ENCODE measurements at places on chromosomes 5 and 9.

GRCh38 chr9:89473762-89474469 is 24.0 kb downstream of the SEMA4D start:
- no peak for DNase-seq

DNA sequence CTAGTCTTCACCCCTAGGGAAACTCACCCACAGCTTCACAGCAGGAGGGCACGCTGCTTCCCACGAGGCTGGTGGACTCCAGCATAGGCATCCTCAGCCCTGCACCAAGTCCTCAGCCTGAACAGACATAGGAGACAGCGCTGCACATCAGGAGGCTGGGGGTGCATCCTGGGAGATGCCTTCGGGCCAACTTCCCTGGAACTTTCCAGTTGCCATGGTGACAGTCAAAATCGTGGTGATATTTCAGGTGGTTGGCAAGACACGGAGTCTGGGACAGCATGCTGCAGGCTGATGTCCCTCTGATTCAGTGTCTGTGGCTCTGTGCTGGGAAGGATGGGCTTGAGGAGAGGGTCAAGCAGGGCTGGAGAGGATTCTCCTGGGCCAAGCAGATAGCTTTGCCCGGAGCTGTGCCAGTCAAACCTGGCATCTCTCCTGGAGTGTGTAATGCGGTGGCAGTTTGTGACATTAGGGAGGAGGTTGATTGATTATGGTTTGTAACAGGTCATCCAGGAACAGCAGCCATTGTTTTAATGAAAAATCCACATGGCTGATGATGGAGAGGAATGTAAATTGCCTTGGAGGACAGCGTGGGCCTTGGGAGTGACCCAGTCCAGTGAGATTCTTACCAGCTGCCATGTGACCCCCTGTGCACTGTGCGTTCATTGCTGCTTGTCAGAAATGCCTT is 35.6 kb upstream of the SEMA4D start:
- DNase-seq = no peak

GRCh38 chr5:136666970-136667620 is 301.8 kb upstream of the TRPC7 start:
- no peak for DNase-seq

- DNase-seq = no peak
Observed at GRCh38 chr5:107542428-107542827, 128.3 kb downstream of the EFNA5 start.

- DNase-seq = no peak
Observed at GRCh38 chr5:177249761-177250537, 53.6 kb downstream of the RAB24 start.

DNA sequence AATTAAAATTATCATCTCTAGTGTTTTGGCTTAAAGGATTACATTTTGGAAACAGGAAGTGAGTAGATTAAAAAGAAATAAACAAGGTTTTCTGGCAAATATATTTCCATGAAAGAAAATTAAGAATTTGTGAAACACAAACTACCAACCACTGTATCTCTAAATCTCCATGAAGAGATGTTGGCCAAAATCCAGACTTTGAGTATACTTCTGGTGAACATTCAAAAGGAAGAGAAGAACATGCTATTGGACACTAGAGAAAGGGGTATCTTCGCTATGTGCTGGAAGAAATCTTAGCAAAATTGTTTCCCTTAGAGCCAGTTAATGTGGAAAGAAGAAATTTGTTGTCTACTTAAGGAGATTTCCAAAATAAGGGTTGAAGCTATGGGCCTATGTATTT is 710.4 kb upstream of the CTNND2 start:
- DNase-seq = no peak

- DNase-seq = no peak
Observed at GRCh38 chr5:168464214-168464613, 22.1 kb upstream of the RARS1 start.

- no peak for DNase-seq
Observed at GRCh38 chr5:103122242-103122641, 2.1 kb downstream of the PPIP5K2 start.

- DNase-seq = no peak
Observed at GRCh38 chr5:123086376-123087055, 2.5 kb upstream of the PRDM6 start.

GRCh38 chr9:114777821-114778609 is 27.8 kb downstream of the TNFSF15 start:
- DNase-seq = no peak

GRCh38 chr9:95505717-95506427 is 10.9 kb downstream of the PTCH1 start:
- no peak for DNase-seq

DNA sequence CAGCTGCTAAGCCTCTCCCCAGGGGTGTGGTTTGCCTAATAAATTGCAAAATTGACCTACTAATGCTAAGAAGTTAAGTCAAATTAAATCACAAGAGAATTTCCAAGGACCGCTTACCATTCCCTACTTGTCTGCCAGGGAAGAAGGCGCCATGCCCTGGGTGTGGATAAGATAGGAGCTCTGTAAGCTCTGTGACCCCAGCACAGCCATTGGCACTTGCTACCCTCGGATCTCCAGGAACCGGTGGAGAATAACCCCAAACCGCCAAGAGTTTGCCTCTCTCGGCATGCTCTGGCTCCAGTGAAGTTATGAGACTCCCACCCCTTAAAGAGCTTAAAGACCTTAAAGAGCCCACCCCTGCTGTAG is 58.9 kb downstream of the NEURL1B start:
- no peak for DNase-seq

- no peak for DNase-seq
Observed at GRCh38 chr9:133818444-133818843, 80.3 kb upstream of the SARDH start.

DNA sequence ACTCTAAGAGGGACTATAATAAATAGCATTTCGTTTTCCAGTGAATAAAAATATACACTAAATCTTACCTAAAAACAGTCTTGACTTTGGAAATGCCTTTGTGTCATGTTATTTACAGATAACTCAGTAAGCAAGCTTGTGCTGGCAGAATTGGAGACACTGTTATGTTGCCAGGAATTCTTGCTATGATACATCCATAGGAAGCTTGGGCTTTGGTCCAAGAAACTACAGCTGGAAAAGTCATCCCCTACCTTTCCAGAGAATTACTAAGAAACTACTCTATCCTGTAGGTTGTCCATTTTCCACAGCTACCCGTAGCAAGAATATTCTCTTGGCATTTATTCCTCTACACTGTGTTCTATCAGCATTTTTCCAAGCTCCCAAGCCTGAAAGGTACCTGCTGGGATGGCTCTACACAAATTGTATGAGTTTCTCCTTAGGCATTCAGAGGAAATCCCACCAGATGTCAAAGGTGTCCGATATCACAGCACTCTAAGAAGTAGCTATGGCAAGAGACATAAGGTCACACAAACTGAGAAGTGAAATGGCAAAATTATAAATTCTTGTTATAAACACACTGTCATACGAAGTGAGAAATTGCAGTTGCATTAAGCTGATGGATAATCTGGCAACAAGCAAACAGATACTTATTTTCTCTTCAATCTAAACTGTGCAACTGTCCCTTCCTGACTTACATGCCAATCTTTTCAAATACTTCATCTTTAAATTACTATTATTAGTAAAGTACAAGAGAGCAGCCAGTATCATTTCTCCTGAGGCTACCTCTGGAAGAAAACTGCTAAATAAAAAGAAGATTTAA is 68.5 kb downstream of the MCTP1 start:
- no peak for DNase-seq

- no peak for DNase-seq
Observed at GRCh38 chr5:15366676-15367391, 133.1 kb upstream of the FBXL7 start.

- DNase-seq = no peak
Observed at GRCh38 chr5:177023303-177023664, 788 bp downstream of the ZNF346 start.

DNA sequence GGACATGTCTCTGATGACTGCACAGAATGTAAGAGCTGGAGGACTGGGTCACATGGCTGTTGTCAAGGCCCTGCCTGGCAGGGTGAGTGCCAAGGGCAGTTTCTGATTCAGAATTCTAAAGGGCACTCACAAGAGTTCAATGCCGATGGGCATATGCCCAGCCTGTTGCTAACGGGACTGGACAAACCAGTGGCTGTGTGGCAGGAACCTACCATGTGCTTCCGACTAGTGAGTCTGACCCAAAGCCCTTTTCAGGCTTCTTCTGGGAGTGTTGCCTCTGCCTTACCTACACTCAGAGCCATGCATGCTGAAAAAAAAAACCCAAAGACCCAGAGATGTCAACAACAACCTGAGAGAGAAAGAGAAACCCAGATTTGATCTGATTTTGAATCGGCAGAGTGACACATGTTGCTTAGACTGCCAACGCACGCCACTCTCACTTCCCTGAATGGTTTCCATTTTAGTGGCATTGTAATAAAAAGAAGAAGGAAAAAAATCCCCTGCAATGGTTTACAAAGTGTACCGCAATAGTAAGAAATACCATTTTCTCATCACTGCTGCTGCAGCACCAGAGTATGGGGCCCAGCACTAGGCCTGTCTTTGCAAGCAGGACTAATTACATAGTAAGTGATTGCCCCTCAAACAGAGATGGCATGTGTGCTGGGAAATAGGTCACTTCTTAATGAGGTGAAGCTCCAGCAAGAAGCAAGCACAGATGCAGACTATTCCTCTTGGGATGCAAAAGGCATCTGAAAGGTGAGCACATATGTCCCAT is 194.3 kb downstream of the PALM2AKAP2 start:
- DNase-seq = peak; percentile 93

DNA sequence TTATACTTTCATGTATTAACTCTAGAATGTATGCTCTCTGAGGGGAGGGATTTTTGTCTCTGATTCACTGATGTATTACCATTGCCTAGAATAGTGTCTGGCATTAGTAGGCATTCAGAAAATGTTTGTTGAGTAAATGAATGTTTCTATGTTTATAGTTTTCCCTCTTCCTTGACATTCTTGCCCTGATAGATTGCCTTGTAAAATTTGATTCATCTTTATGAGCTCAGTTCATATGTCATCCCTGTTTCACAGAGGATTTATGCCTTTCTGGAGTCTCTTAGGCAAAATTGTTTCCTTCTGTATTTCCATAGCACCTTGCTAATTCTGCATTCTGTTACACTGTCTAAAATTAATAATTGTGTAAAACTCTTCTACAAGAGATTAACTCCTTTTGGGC is 72.3 kb downstream of the RASA1 start:
- DNase-seq = no peak

DNA sequence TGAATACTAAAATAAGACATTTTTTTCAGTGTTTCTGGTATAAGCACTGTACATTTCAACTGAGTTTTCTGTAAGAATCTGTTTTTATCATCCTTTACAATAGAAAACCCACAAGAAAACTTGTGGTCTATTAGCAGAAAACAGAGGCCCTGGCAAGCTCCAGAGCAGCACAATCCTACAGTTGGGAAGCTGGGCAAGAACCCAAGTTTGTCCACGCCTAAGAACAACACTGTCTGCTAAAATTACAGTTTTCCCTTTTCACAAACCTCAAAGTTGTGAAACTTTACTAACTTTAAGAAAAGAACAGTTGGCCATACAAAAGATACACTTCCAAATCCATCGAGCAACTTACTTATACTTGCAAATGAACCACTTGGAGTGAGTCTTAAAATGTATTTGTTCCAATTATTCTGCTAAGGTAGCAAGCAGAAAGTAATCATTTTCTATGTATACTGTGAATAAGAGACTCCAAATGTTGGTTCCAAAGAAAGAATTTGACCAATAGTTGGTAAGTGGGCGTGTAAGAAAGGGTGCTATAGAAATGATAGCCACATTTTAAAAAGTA is 982.0 kb upstream of the ARRDC3 start:
- DNase-seq = no peak

DNA sequence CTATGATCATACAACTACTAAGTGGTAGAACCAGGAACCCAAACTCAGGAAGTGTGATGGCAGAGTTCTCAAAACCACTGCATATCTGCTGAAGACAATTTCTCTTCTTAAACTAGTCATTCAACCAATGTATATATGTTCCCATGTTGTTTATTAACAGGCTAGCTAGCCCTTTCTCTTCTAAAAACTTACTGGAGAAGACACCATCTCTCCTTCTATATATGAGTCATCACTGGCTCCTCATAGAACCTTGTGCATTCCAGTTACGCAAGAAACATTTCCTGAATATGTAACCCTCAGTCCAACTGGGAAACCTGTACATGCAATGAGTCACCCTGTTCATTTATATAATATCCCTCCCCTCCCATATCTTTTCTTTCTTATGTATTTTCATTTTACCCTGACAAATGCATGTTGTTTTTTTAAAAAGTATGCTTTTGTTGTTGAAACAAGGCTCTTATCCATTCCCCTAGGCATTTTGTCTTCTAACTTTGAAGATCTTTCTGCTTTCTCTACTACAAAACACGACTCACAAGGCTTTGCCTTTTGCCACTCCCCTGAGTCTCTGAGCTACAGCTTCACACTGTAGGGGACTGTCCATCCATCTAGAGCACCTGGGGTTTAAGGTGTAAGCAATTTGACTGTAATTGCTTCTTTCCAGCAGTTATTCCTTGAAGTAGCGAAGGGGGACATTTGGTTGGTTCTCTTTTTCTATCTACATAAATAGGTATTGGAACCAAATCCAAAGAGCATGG is 119.5 kb downstream of the ANXA1 start:
- DNase-seq = peak; percentile 71

- DNase-seq = no peak
Observed at GRCh38 chr9:2235623-2236022, 220.5 kb downstream of the SMARCA2 start.

- DNase-seq = peak; percentile 88
Observed at GRCh38 chr5:989961-990530, 18.6 kb upstream of the NKD2 start.

GRCh38 chr9:114261987-114262386 is 60.9 kb upstream of the ORM1 start:
- DNase-seq = no peak

GRCh38 chr9:109168170-109168569 is 1.1 kb upstream of the FRRS1L start:
- DNase-seq = no peak

GRCh38 chr5:93603078-93603792 is 20.2 kb downstream of the NR2F1 start:
- DNase-seq = no peak

GRCh38 chr9:97321691-97322090 is 14.2 kb downstream of the CCDC180 start:
- DNase-seq = no peak

- no peak for DNase-seq
Observed at GRCh38 chr5:5887833-5888232, 465.4 kb downstream of the ICE1 start.

DNA sequence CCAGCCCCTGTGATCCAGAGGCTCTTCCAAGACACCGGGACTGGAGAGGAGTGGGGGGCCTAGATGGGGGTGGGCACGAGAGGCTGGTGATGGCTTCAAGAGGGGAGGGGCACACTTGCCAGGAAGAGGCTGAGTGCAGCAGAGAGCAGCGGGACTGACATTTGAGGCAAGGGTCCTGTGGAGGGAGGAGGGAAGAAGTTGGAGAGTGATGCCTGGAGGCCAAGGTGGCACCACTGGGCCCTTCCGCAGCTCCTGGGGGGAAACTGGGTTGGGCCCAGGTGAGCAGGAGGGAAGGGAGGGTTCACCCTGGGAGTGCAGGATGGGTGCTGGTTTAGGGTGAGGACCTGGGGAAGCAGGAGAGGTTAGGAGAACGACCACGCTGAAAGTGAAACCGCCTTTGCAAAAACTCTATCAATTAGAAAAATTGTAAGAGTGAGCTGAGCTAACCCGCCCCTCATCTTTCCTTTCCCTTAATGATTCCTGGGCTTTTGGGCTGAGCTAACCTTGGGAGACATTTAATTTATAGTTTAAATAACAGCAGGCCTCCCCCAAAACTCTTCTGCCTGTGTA is 26.2 kb downstream of the ABO start:
- no peak for DNase-seq

GRCh38 chr9:98860871-98861293 is 53.4 kb downstream of the GALNT12 start:
- no peak for DNase-seq

Measured in inflammatory macrophage treated with lipopolysaccharide for 1 hour (primary cell).